Hindlimb muscle (tissue), 1 donor: ENCODE measurements at places on chromosomes 3 and 15. TPM values are rescaled to one million over a fixed set of nuclear protein-coding genes. Genes with fewer than 3 reads are reported as not detected.

Gene XCR1
- 0.35 TPM for polyA plus RNA-seq

Gene FBXL2
- polyA plus RNA-seq, result 8.0 TPM

Gene COPS2
- 96.5 TPM for polyA plus RNA-seq

Gene BOC
- polyA plus RNA-seq, result 55.3 TPM

Gene ITPKA
- 0.90 TPM for polyA plus RNA-seq

Gene GOLIM4
- polyA plus RNA-seq, result 38.6 TPM

Gene TRIM59
- polyA plus RNA-seq, result 8.3 TPM

Gene GPR149
- 0.14 TPM for polyA plus RNA-seq

Gene PIERCE2
- polyA plus RNA-seq, result 1.7 TPM

Gene FILIP1L
- polyA plus RNA-seq, result 42.3 TPM

Gene BFSP2
- polyA plus RNA-seq, result not detected

Gene BUB1B
- 7.8 TPM for polyA plus RNA-seq

Gene TRAK1
- 87.5 TPM for polyA plus RNA-seq

Gene DCBLD2
- 26.3 TPM for polyA plus RNA-seq

Gene TERC
- not detected for polyA plus RNA-seq

Gene MEF2A
- 54.5 TPM for polyA plus RNA-seq

Gene CHRNB4
- 0.30 TPM for polyA plus RNA-seq

Gene ZNF710
- 15.7 TPM for polyA plus RNA-seq

Gene MYEF2
- 11.3 TPM for polyA plus RNA-seq

Gene NCBP2
- polyA plus RNA-seq, result 69.3 TPM

Gene CACNA2D2
- 8.2 TPM for polyA plus RNA-seq

Gene TRPM1
- not detected for polyA plus RNA-seq

Gene ADPRH
- 10.4 TPM for polyA plus RNA-seq

Gene MESP1
- 1.3 TPM for polyA plus RNA-seq

Gene FMN1
- polyA plus RNA-seq, result 1.6 TPM

Gene UQCRC1
- 180 TPM for polyA plus RNA-seq

Gene GUCA1C
- polyA plus RNA-seq, result not detected

Gene MESP2
- polyA plus RNA-seq, result 0.22 TPM

Gene MCTP2
- 0.67 TPM for polyA plus RNA-seq

Gene CNTN6
- 0.59 TPM for polyA plus RNA-seq

Gene TBC1D2B
- polyA plus RNA-seq, result 26.7 TPM

Gene GPX1
- 146 TPM for polyA plus RNA-seq

Gene PLS1
- polyA plus RNA-seq, result 0.79 TPM

Gene EEF1AKMT4
- 1.0 TPM for polyA plus RNA-seq

Gene THBS1
- polyA plus RNA-seq, result 50.9 TPM

Gene CCDC54
- polyA plus RNA-seq, result 3.8 TPM

Gene VEPH1
- polyA plus RNA-seq, result 1.0 TPM

Gene SPATA12
- 0.08 TPM for polyA plus RNA-seq

Gene DAPK2
- 5.1 TPM for polyA plus RNA-seq

Gene KCNMB2
- polyA plus RNA-seq, result 9.0 TPM

Gene CPN2
- polyA plus RNA-seq, result 0.09 TPM

Gene PARP15
- polyA plus RNA-seq, result 2.8 TPM

Gene ANKRD34C
- polyA plus RNA-seq, result 0.04 TPM

Gene CDC25A
- 4.0 TPM for polyA plus RNA-seq

Gene SSR3
- 75.6 TPM for polyA plus RNA-seq

Gene PRR20G
- not detected for polyA plus RNA-seq

Gene CATSPER2
- polyA plus RNA-seq, result 2.5 TPM

Gene IGDCC3
- 5.0 TPM for polyA plus RNA-seq

Gene SETD2
- polyA plus RNA-seq, result 35.8 TPM

Gene GXYLT2
- 27.9 TPM for polyA plus RNA-seq

Gene PAK6
- 0.76 TPM for polyA plus RNA-seq

Gene TM6SF1
- polyA plus RNA-seq, result 57.6 TPM

Gene EPHB1
- polyA plus RNA-seq, result 61.0 TPM

Gene SERPINI1
- 7.6 TPM for polyA plus RNA-seq

Gene GOLGA8O
- polyA plus RNA-seq, result 0.48 TPM

Gene DISP2
- 1.4 TPM for polyA plus RNA-seq

Gene PLA2G4E
- 1.8 TPM for polyA plus RNA-seq

Gene HYAL1
- 2.1 TPM for polyA plus RNA-seq

Gene SI
- polyA plus RNA-seq, result not detected
